GM13977 (cell line): ENCODE measurements at places on chromosomes 11 and 22.

DNA sequence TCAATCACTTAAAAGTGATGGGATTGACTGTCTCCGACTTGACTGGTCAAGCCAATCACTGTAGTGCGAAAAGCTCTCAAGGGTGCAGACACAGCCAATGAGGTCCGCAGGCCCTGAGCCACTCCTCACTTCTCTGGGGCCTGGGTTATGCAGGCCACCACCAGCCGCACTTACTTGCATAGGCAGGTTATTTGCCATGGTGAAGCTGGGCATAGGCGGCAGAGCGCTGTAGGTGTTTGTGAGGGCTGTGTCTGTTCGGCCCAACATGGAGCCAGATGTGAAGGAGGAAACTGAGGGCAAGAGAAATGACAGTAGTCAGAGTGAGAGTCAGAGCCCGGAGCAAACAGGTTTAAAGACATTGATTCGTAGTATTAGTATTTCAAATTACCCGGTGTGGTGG lies 17.9 kb downstream of the PAX6 start:
- no peak for DNase-seq

DNA sequence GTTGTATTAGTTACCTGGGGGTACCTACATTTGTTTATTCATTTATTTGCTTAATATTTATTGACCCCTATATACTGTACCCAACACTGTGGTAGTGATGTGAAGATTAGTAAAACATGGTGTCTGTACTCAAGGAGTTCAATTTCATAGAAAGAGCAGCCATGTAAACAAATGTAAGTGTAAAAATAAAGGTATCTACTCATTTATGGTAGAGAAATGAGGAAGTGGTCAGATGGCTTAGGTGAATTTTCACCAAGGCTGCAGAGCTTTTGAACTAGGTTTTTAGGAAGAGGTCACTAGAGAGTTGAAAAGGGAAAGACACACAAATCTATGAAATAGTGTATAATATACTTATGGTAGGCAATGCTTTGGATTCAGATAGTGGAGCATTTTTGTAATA lies 11.1 kb downstream of the CTR9 start:
- peak; percentile 33 for DNase-seq

DNA sequence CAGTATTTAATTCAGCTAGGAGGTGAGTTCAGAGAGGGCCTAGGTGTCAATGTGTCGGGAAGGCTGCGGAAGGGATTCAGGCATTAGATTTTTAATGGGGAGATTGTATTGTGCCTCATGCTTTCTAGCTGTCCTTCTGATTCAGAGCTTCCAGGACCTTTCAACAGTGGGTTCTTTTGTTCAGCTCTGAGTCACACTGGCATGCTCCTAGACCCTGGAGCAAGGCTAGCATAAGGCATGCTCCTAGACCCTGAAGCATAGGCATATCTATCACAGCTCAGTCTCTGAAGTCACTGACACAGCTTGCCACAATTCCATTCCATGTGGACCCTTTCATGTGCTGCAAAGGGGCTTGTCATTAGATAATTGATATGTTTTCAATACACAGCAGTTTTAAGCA lies 396.9 kb downstream of the RAB38 start:
- DNase-seq: no peak

DNA sequence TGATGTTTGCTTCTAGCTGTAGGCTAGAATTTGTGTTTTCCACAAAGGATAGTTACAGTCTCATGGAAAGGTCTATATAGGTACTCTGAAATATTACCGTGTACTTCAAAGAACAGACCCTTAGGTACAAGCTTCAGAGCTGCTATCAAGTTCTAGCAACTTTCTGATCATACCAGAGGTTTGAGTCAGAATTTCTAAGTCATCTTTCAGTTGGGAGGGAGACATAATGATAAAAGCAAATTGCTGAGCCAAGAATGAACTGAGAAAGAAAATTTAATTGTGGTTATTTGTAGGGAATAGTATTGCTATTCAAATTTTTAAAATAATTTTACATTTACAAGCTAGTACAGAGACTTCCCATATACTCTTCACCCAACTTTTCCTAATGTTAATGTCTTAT lies 19.9 kb upstream of the ME3 start:
- no peak for DNase-seq

GRCh38 chr11:128824191-128825049 lies 42.7 kb downstream of the KCNJ1 start:
- no peak for DNase-seq

GRCh38 chr11:57325735-57326048 lies 940 bp upstream of the TNKS1BP1 start:
- DNase-seq: no peak

DNA sequence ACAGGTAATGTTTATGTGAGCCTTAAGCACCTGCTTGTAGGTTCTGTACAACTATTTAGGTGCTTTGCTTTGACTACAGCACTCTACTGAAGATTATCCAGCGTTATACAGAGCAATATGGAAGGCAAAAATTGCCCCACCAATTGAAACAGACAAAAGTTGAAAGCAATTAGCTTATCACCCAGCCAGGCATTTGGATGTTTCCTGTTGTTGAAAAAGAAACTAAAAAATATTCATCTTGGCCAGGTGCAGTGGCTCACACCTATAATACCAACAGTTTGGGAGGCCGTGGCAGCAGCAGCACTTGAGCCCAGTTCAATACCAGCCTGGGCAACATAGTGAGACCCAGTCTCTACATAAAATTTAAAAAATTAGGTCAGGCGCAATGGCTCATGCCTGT lies 18.5 kb downstream of the ATL3 start:
- no peak for DNase-seq

- DNase-seq: peak; percentile 84
Observed at GRCh38 chr22:43993072-43993760, 30.9 kb upstream of the PARVB start.

DNA sequence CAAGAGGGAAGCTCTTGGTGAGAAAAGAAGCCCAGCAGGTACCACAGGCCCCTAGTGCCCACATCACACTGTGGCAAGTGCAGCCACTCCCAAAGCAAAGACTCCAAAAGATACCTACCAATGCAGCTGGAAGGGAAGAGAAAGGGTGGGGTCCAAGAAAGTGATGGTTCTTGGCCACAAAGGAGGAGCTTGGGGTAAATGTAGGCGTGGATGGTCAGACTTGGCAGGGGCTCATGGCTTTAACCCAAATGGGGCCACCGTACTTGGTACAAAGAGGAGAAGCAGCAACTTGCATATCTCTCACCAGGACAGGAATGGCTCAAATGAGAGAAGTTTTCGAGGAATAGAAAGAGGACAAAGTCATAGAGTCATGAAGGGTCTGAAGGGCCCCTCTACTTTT lies 4.8 kb downstream of the MAP3K11 start:
- no peak for DNase-seq

- no peak for DNase-seq
Observed at GRCh38 chr11:118415739-118416068, 14.3 kb downstream of the ATP5MG start.

GRCh38 chr11:843086-843734 lies 558 bp downstream of the TSPAN4 start:
- no peak for DNase-seq

GRCh38 chr22:44049486-44050231 lies 25.6 kb downstream of the PARVB start:
- no peak for DNase-seq

- no peak for DNase-seq
Observed at GRCh38 chr11:98955551-98955950, 65.2 kb upstream of the CNTN5 start.

DNA sequence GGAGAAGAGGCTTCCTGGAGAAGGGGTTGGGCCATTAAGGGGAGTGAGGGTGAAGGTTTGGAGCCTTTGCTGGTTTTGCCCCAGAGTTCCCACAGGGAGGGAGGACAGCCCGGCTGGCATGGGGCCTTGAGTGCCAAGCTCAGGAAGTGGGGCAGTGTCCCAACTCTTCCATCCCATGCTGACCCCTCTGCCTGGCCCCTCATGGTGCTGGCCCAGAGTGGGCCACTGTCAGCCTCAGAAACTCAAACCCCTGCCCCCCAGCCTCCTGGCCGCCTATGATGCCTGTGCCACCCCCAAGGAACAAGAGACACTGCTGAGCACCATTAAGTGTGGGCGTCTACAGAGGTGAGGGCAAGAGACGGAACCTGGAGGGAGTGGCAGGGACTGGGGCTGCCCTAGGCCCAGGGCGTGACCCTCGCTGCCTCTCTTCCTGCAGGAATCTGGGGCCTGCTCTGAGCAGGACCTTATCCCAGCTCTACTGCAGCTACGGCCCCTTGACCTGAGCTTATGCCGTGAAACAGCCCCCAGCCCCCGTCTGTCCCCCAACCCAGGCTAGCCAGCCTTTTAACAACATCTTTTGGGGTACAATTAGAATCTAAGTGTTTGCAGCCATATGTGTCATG lies 5.4 kb downstream of the MUS81 start:
- no peak for DNase-seq

DNA sequence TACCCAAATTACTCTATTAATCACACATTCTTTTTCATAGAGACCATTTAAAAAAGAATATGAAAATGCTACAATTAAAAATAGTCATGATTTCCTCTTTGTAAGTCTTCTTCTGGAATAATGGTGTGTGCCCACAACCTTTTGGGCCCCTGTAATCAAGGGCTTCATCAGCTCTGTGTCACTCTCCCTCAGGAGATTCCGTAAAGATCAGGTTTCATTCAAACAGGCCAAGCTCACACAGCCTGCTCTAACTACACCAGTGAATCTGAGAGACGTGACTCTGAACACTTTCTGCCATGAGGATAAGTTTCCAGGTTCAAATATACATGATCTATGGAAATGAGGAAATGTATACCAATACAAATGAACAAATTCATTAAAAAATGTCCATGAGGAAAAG lies 9.5 kb downstream of the DRICH1 start:
- no peak for DNase-seq

DNA sequence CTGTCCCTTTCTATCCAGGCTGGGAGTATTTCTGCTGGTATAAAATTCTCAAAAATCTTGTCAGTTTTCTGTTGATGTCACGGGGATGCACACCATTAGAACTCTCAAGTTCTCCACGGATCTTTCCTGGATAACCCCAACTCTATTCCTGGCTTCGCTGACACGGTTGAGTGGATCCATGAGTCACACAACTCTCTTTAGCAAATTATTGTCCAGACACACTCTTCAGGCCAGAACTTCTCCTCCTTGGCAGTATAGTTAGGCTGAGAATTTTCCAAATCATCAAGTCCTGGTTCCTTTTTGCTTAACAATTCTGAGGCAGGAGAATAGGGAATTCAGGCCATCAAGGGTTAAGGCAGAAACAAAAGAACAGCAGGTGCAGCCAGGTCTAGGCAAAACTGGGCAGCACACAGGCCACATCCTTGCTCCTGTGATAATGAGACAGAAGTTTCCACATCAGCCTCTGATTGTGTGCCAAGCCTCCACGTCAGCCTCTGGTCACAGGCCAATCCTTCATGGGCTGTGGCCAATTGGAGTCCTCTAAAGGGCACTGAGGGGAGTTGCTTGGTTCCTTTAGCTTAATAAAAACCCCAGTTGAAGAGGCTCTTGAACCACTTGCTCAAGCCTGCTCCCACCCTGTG lies 5.7 kb upstream of the ACAT1 start:
- no peak for DNase-seq

- no peak for DNase-seq
Observed at GRCh38 chr11:8335683-8336082, 72.0 kb upstream of the LMO1 start.

GRCh38 chr22:20211409-20211996 lies 56.6 kb downstream of the RTN4R start:
- no peak for DNase-seq

- DNase-seq: no peak
Observed at GRCh38 chr22:45889093-45889538, 87.8 kb downstream of the WNT7B start.

- DNase-seq: no peak
Observed at GRCh38 chr11:95229199-95229992, 1.6 kb downstream of the SESN3 start.
